NCI-H1048 (cell line): ENCODE measurements at places on chromosomes 16 and 17.

DNA sequence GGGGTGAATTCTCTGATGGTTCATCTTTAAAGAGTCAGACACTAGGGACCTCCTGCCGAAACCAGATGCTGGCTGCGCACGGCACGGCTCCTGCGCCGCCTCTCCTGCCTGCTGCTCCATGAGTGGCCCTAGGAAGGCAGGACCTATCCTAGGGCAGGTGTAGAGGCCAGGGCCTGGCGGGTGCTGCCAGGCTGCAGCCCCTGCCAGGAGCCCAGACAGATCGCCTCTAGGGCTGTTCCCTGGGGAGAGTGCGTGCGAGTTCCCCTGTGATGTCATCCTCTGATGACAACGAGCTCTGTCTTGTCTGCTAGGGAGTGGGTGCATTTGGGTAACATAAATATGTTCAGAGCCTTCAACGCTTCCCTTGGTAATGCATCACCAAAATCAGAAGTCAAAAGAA, 23.9 kb downstream of the SLC38A10 start:
- no peak for DNase-seq

DNA sequence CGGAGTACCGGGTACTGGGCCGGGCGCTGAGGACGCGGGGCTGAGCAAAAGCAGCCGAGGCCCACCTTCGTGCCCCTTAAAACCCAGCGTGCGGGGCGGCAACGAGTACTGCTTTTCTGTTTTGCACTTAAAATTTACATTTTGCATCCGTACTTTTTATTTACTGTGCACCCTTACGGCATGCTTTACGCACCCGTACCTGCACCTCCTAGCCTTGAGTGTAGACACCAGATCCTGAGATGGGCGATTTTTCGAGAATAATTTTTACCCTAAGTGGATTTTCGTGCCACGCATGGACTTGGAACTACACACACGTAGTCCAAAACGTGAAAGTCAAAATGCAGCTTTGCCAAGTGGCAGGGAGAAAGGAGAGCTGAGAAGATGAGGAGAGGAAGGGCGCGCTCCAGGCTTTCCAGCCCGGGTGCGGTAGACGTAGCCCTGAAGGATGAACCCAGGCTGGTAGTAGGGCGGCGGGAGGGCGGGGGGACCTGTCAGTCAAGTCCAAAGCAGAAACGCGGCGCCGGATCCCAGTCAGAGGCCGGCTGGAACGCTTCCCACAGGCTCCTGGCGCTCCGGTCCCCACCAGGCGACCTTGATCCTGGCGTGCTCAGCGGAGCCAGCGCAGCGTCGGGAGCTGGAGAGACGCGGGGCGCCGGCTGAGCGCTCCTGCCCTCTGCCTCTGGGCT, 1.2 kb upstream of the CBLN1 start:
- no peak for DNase-seq

DNA sequence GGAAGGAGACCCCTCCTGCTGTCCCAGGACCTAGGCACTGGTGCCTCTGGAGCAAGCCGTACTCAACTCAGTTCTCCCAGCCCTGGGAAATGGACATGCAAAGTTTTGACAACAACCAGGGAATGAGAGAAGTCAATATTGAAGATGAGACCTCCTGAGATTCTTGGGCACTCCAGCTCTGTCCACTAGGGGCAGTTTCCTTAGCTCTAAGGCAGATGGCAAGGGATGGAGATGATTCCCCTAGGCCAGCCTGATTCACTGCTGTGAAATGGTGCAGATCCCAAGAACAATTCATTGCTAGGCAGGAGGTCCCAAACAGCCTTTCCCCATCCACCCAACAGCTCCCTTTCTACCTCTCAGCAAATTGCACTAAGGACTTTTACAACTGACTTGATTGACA, 20.5 kb upstream of the SDR42E2 start:
- DNase-seq: no peak

DNA sequence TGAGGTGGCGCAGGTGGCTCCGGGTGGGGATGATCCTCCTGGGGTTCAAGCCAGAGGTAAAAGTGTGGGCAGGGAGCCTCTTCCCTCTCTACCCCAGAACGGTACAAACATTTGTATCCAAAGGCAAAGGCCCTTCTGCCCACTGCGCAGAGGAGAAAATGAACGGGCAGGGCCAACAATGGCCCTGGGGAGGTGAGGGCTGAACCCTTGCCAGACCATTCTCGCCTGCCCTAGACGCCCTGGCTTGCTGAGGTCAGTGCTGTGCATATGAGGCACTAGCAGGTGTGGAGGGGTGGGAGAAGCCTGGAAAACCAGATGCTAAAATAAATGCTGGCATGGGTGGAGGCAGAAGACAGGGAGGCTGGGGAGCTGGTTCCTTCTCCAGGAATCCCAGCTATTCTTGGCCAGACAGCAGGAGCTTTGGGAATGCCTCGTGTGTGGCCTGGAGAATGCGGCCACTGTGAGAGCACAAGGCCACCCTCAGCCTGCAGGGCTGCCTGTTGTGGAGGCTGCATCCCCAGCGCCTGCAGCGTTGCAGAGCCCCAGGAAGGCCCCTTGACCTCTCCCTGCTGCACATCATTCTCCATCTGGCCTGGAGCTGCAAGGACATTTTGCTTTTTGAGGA, 4.5 kb downstream of the C17orf50 start:
- no peak for DNase-seq

DNA sequence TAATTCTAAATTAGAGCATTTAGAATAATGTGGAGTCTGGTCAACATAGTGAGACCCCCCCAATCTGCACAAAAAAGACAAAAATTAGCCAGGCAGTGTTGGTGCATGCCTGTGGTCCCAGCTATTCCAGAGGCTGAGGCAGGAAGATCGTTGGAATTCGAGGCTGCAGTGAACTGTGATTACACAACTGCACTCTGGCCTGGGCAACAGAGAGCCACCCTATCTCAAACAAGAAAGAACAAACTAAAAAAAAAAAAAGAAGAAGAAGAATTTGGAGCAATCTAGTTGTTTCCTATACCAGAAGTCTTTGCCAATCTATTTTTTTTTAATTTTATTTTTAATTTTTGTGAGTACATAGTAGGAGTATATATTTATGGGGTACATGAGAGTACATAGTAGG, 6.0 kb downstream of the CETP start:
- DNase-seq: no peak

GRCh38 chr16:46886764-46887523, 2.8 kb downstream of the GPT2 start:
- no peak for DNase-seq

DNA sequence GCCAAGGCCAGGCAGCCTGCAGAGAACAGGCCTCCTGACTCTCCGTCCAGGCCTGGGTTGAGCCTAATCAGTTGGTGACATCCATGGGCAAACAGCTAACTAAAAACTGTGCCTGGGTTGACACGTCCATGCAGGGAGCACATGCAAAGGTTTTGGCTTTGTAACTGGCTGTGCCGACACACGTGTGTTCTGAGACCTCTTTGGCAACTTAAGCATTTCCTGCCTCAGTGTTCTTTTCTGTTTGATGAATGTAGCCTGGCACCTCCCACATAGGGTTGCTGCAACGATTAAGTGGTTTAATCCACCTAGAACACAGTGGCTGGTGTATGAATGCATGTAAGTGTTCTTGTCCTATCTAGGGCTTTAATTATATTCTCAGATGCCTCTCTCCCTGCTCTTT, 3.2 kb downstream of the BCO1 start:
- DNase-seq: no peak

- DNase-seq: no peak
Measured at GRCh38 chr16:16036359-16036792, 87.0 kb downstream of the ABCC1 start.

DNA sequence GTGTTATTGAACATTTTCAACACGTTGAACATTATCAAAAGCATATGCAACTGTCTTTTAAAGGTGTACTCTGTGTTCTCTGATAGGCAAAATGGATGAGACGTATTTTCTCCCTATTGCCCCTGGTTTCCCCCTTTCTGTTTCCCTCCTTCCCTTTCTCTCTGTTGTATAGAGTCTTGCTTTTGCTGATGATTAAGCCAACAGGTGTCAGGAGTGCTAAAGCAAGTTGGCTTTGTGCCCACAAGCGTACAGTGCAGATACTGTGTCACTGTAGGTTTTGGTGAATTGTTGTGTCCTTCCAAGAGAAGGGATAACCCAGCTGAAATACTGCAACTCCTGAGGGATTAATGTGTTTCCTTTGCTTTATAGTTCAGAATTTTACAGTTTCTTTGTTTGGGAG, 74.4 kb downstream of the COX10 start:
- no peak for DNase-seq

GRCh38 chr16:68664297-68664696, 19.2 kb downstream of the CDH3 start:
- no peak for DNase-seq

DNA sequence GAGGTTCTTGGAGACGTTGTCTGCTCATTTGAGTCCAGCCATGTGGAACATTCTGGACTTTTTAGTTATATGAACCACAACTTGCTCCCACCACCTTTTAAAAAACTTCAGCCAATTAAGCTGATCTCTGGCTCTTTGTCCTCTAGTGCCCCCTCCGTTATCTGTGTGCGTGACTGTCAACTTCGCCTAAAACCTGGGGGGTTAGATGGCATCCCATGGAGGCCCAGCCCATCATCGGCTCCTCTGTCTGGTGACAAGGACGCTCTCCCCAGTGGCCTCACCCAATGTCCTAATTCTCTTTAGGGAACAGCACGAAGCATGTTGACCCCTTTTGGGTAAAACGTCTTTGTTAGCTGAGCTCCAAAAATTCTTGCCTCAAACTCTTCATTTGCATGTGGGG, 341.0 kb upstream of the TNRC6C start:
- no peak for DNase-seq

GRCh38 chr17:81870131-81870980, 781 bp downstream of the ARHGDIA start:
- DNase-seq: no peak

DNA sequence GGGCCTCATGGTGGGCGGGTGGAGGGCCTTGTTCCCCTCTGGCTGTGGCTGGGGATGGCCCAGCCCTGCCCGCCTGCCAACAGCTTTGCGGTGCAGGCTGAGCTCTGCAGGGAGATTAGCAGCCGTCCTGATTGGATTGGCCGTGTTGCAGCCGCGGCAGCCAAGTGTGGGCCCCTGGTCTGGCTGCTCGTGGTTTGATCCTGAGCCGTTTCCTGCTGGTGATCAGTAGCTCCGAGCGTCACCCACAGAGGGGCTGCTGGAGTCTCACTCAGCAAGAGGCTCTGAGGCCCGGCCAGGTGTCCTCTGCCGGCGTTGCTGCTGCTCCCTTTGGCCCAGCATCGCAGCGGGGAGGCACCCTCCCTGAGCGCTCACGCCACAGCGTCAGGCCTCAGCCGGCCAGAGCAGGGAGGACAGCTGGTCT, 32.5 kb downstream of the BAIAP2 start:
- DNase-seq: no peak

GRCh38 chr16:22313876-22314470, 16.8 kb downstream of the POLR3E start:
- DNase-seq: no peak

DNA sequence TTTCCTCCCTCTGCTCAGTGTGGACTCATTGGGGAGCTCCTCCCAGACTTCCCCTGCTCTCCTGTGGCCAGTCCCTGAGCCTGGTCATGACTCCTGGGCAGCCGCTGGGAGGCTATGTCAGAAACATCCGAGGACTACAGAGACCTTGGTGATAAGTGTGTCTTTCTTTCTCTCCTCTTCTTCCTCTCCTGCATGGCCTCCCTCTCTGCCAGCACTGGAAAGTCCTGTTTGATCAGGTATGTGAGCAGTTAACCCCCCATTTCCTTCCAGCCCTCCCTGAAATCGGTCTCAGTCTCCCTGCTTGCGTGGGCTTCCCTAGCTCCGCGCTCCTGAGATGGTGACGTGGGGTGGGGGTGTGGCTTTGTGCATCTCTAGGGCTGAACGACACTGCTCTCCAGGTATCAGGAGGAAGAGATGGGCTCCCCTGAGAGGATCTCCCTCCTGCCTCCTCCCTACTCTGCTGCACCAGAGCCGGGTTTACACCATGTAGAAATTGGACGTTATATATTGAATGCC, 2.1 kb downstream of the RHBDL3 start:
- no peak for DNase-seq

DNA sequence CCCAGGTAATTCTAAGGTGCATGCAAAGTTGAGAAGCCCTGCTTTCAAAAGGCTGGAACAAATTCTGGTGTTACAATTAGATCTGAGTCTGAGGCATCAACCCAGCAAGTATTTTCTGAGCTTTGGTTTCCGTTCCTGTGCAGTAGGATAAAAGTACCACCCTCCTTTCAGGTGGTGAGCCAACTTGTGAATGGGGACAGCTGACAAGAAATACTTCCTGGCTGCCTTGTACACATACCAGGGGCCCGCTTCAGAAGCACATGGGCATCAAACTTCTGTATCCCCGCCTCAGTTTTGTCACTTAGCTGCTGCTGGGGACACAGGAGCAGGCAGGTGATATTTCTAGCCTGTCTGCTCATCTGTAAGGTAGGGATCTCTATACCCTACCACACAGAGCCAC, 252.2 kb downstream of the CPPED1 start:
- no peak for DNase-seq
